ENCODE measurements at places on chromosomes 7 and 10.

- no peak for DNase-seq
Observed at GRCh38 chr7:87216701-87217508, 2.6 kb downstream of the TMEM243 start.

- DNase-seq: no peak
Observed at GRCh38 chr10:35561715-35562114, 43.4 kb upstream of the GJD4 start.

DNA sequence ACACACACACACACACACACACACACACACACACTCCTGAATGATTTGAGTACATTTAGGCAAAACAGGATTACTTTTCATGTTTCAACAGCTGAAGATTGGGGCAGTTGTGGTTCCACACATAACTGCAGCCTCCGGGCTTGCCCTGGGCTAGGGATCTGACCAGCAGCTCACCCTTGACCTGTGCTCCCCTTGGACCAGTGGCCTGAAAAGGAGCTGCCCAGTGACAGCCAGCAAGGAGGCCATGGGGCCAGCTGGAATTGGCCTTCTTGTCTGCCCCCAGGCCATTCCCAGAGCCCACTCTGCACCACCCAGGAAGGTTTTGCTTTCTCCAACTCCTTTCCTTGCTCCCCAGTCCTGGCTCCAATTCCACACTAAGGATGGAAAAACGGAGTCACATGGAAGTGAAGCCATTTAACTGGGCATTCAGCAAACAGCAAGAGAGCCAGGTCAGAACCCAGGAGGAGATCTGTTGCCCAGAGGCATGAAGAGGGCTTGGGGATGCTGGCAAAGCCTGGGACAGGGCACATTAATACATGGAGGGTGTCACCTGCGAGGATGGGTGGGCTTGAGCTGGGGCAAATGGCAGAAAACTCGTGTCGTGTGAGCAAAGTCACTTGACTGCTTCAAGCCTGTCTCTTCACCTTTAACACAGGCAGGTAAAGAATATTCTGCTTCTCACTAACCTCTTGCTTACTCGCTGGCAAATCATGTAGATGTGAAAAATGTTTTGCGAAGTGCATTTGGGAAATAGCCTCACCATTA lies 61.5 kb upstream of the GDF10 start:
- DNase-seq: no peak

- peak; percentile 47 for DNase-seq
Observed at GRCh38 chr10:89389254-89389653, 3.2 kb upstream of the IFIT1 start.

DNA sequence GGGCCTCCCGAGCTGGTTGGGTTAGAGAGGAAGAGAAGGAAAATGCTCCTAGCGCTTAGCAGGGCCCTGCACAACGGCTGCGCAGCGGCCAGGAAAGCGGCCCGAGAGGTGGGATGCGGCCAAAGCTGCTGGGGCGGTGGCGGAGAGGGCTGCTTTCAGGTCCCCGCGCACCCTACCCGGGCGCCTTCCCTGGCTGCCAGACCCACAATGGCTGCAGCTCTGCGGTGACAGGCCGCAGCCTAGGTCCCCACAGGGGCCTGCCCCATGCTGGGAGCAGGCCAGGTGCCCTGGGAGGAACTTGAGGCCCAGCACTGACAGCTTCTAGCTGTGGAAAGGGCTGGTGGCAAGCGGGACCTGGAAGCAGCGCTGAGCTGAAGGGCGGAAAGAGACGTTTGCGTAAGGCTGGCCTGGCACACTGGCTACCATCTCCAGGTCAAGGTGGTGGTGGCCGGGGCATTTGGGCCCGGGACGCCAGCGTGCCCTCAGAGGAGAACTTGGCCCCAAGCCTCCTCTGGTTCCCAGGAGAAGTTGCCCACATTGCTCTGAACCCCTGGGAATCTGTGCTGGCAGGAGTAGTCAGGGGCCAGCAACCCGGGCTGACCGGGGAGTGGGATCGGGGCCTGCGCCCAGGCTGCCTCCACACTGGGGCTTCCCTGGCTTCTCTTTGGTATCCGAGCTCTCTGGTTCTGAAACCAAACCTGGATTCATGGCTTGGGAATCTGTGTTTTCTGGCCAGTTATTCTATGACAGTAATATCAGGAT lies 72.9 kb upstream of the ZNF804B start:
- no peak for DNase-seq

- no peak for DNase-seq
Observed at GRCh38 chr7:39005036-39005435, 27.3 kb downstream of the POU6F2 start.

DNA sequence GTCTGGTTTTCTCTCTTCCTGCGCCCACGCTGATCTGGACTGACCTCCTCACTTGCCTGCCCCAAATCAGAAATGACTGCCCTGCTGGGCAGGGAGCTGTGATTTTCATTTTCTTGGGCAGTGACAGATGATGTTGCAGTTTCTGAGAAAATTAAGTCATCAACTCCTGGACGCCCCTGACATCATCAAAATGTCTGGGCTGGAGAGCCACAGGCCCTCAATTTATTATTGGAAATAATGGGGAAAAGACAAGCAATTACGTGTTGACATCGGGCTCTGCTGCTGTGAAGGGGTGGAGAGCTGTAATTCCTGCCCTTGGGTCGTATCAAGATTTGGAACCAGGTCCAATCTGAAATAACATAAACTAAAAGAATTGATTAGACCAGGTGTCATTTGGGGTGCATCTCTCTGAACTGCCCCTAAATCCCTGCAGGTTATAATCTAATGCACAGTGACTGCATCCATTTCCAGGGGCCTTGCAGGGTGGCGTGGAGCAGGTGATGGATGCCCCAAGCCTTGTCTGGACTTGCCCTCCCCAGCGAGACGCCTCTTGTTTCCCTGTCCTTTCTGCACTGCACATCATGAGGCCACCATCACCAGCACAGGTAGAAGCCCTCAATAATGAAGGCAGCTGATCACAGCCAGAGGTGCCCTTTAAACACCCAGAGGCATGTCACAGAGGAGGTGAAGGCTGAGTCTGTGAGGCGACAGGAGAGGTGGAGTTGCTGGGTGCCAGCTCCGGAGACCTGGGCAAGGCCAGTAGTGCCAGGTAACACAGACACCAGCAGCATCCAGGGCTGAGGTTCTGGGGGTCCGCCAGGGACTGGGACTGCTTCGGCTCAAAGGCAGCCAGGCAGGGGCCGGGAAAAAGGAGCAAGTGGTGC lies 98.7 kb downstream of the HTR5A start:
- no peak for DNase-seq

GRCh38 chr7:18521236-18521589 lies 25.7 kb downstream of the HDAC9 start:
- DNase-seq: no peak

DNA sequence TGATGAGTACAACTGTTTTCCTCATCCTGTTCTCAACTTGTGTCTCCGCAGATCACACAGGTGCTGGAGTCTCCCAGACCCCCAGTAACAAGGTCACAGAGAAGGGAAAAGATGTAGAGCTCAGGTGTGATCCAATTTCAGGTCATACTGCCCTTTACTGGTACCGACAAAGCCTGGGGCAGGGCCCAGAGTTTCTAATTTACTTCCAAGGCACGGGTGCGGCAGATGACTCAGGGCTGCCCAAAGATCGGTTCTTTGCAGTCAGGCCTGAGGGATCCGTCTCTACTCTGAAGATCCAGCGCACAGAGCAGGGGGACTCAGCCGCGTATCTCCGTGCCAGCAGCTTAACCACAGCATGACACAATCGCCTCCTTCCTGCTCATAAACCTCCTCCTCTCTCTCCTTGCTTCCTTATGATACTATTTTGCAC lies 126.7 kb upstream of the PRSS58 start:
- no peak for DNase-seq

DNA sequence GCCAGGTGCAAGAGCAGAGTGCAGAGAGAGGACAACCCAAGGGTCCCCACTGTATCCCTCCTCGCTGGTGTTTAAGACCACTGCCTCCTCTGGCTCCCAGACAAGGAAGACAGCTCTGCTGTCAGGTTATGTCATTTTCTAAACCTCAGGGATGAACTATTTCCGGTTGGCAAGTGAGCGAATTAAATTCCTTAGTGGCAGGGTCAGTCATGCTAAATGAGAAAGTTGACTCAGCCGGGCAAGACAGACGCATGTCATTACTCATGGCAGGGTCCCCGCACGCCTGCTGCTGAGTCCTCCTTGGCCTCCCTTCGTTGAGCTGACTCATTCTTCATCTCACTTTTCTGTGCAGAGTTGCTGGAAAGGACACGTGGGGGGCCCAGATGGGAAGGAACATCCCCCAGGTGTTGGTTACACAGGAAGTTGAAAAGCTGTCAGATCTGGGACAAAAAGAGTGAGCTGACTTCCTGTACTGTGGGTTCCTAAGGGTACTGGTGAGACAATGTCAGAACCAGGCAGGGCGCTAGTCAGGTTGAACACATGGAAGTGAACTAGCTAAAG lies 47.1 kb upstream of the UCN3 start:
- DNase-seq: no peak

GRCh38 chr7:148914208-148914777 lies 30.2 kb upstream of the EZH2 start:
- DNase-seq: no peak

All from hematopoietic multipotent progenitor cell treated with erythropoietin and hydrocortisone succinate and interleukin-3 and kit ligand, for 15 days (in vitro differentiated cells).